Left lung (tissue), 14 donors: ENCODE measurements at places on chromosomes 6 and 20. TPM values are rescaled to one million over a fixed set of nuclear protein-coding genes. Genes with fewer than 3 reads are reported as not detected.
A peak's percentile ranks its signal among the peaks of the same experiment; 100 is the strongest.

ATAT1 gene
- 10.6 TPM for total RNA-seq

GNRH2 gene
- total RNA-seq = not detected

GRCh38 chr6:449486-450419 lies 58.2 kb downstream of the IRF4 start:
- peaks cover 10% of the 10 kb centered on the region for H3K27me3 ChIP-seq
- H3K4me3 ChIP-seq = no peak overlapping the region

DNA sequence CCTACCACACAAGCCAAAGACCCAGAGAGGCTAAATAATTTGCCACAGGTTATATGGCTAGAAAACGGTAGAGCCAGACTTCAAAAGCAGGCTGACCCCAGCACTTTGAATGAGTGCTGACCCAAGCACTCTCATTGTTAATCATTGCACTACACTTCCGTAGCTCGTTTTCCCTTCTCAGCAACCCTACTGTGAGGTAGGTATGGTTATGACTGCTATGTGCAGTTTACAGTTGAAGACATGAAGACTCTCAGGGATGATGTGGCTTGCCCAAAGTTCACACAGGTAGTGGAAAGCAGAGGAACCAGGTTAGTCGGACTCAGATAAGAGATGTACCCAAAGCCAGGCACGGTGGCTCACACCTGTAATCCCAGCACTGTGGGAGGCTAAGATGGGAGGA lies 33.5 kb upstream of the RIMS4 start:
- no peak overlapping the region for H3K27ac ChIP-seq
- no peaks in the 10 kb centered on the region for H3K36me3 ChIP-seq

GRCh38 chr6:2274981-2275891 lies 29.8 kb upstream of the GMDS start:
- DNase-seq = peak; percentile 6
- no peak overlapping the region for H3K27ac ChIP-seq
- H3K4me1 ChIP-seq = no peaks in the 10 kb centered on the region
- H3K27me3 ChIP-seq = no peaks in the 10 kb centered on the region

GRCh38 chr6:89834884-89835792 lies 5.5 kb downstream of the CASP8AP2 start:
- DNase-seq = no peak
- no peak overlapping the region for H3K27ac ChIP-seq
- H3K36me3 ChIP-seq = peaks cover 39% of the 10 kb centered on the region
- no peaks in the 10 kb centered on the region for H3K27me3 ChIP-seq
- no peak overlapping the region for H3K4me3 ChIP-seq

SPATA25 gene
- total RNA-seq = 0.70 TPM

- DNase-seq = no peak
- no peaks in the 10 kb centered on the region for H3K36me3 ChIP-seq
- H3K4me3 ChIP-seq = no peak overlapping the region
- peaks cover 37% of the 10 kb centered on the region for H3K4me1 ChIP-seq
- H3K27ac ChIP-seq = peak overlapping the region; percentile 85
- no peaks in the 10 kb centered on the region for H3K27me3 ChIP-seq
Observed at GRCh38 chr6:11432713-11433450, 104.7 kb upstream of the TMEM170B start.
